ENCODE measurements at places on chromosomes 4 and X.

GRCh38 chr4:68082758-68083157 lies 46.9 kb downstream of the TMPRSS11F start:
- ATAC-seq: no peak

DNA sequence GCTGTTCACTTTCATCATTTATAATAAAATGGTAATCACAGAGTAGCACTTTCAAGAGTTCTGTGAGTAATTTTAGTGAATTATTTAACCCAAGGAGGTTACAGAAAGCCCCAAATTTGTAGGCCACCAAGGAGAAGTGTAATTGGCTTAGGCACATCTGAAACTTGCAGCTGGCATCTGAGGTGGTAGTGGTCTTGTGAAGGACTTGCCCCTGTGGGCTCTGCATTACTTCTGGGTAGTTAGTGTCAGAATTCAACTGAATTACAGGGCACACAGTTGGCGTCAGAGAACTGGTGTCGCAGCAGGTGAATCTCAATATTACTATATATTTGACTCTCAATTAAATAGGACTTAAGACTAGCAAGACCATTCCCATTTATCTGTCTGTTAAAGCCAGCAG lies 36.9 kb downstream of the GPR174 start:
- peak; percentile 47 for ATAC-seq

DNA sequence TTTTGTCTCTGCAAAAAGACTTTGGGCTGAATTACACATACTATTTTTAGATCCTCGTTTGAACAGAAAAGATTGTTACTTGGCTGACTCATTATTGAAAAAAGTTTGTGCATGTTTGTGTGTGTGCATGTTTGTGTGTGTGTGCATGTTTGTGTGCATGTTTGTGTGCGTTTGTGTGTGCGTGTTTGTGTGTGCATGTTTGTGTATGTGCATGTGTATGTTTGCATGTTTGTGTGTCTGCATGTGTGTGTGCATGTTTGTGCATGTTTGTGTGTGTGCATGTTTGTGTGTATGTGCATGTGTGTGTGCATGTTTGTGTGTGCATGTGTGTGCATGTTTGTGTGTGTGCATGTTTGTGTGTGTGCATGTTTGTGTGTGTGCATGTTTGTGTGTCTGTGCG lies 201.1 kb upstream of the FAT1 start:
- ATAC-seq: no peak

DNA sequence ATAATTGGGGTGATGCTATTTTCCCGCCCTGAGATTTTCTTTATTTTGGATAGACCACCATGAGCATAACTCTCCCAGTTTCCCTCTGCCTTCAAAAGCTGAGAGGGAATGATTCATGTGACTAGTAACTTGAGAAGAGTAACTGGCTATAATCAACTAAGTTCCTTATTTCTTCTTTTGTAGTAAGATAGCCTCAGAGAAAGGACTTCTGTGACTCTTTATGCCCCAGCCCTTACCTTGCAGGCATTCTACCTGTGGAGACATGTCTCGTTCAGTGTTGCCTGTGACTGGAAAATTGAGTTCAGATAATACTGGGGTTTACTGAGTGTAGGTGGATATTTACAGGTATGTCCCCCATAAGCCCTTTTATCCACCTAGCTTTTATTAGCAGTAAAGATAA lies 715.4 kb upstream of the HS3ST1 start:
- ATAC-seq: no peak

DNA sequence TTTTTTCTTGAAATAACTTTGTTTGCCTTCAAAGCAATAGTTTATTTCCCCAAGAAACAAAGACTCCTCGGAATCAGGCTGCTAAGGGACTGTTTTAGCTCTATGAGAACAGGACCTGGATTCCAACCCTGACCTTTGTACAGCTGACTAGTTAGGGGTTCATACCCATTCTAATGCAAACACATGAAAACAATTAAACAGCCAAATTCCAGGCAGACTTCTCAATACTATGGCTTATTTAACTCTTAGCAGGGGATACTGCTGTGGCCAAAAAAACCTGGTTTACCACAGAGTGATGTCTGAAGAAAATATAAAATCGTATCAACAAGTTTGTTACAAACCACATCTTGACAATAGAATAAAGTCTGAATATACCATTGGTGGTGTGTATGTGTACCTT lies 129.6 kb upstream of the INTU start:
- no peak for ATAC-seq

- no peak for ATAC-seq
Observed at GRCh38 chrX:128623361-128623760, 571.2 kb upstream of the ACTRT1 start.

DNA sequence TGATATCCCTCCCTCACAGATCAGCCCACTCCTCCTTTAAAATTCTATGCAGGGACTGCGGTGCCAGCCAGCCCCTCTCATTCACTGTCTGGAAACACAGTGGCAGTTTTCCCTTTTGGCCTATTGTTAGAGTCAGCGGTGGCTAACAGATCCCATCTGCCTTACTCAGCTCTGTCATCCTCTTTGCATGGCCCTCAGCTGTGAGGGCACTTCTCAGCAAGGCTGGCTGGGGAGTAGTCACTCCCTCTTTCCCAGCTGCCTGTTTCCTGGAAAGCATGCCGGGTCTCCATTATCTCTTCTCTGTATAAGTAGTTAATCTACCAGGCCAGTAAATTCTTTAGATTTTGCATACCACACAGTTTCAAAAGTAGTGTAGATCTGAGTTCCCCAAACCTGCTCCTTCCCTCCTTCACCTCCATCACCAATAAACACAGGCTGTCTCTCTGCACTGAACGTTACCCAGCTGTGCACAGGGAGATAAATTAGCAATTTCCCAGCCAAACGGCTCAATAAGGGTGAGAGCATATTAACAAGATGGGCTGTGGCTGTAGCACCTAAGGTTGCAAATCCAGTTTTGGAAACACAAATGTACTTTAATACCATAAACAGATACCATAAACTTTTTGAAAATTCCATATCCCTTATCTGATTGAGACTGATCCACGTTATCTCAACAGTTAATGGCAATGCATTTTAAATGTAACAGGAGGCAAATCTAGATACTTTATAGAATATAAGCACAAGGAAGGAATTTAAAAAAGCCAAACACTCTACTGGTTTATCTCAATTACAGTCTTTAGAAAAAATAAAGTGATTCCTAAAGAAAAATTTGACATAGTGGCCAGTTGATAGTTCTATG lies 229.3 kb downstream of the ANKRD50 start:
- ATAC-seq: no peak

DNA sequence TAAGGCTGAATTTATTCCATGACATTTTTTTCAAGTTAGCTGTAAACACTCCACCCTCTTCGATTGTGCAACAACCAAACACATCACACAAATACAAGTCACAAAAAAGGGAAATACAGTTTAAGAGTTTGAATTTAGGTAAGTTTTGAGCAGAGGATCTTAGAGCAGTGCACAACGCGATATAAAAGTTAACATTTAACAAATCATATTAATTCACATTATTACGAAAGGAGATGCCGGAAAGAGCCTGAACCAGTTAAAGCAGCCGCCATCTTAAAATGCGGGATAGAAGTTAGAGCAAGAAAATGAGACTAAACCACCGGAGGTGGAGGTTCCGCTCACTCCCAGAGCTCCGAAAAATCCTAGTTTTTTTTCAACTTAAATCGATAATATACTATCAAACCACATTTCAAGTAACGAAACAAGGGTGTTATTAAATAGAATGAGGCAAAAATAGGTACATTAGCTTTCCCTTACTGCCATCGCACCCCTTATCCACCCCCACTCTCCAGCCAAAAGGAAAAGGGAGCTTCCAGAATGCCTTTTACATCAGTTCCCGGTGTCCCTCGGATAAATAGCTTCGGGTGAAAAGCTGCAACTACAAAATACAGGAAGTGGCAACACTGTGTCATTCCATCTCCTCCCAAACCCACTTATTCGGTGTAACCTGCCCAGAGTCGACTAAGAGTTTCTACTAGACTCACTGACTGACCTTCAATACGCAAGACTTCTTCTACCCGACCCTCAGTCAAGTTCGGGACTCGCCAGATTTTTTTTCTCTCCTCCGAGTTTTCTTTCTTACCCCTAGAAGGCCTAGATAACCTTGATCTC lies 1.9 kb downstream of the UBE2D3 start:
- ATAC-seq: no peak

- ATAC-seq: no peak
Observed at GRCh38 chrX:51917604-51918003, 24.2 kb downstream of the MAGED1 start.

DNA sequence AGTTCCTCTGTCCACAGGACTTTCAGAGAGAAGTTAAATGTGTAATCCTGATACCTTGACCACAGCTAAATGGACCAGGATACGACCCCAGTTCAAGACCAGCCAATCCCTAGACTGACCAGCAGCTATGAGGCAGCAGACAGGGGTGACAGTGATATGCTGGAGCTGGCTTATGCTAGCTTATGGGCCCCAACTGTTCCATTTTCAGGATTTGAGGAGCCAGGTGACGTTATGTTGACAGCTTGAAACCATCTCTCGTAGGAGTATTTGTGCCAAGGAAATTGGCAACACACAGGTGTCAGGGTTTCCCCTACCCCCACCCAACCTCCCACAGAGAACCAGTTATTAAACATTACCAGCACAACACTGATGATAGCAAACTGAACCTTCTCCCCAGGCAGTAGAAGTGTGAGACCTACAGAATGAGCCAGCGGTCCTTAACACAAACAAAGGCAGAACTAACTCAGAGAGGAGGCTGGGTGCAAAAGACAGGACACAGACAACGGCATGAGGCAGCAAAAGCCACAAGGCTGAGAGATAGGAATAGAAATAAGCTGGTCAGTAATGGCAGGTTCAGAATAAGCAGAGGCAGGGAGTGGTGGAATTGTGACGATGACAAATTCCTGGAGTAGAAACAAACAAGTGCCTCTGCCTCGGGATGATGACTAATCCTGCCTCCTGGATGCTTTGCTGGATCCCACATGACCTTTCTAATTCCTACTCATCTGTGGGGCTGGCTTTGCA lies 85.6 kb upstream of the CPEB2 start:
- ATAC-seq: no peak

GRCh38 chrX:10246297-10246696 lies 89.5 kb downstream of the CLCN4 start:
- no peak for ATAC-seq

- ATAC-seq: no peak
Observed at GRCh38 chr4:75723163-75724065, 963 bp upstream of the USO1 start.

GRCh38 chr4:890036-890695 lies 42.0 kb downstream of the GAK start:
- ATAC-seq: no peak

DNA sequence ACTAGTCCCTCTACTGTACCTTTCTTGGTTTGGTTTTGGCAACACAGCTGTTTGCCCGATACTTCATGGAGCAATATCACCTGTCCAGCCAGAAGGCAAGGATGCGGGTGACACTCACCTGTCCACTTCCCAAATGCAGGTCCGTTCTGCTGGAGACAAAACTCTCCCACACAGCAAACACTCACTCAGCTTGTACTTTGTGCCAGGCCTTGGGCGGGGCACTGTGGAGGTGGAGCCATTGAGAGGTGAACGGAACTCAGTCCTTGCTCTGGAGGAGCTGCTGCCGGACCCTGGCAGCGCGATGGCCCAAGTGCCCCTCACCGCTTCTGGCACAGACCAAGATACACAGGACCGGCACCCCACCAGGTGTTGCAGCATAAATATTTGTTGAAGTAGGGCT lies 15.3 kb upstream of the HMGB3 start:
- no peak for ATAC-seq

- ATAC-seq: no peak
Observed at GRCh38 chr4:52370576-52370975, 288.5 kb downstream of the USP46 start.

- no peak for ATAC-seq
Observed at GRCh38 chr4:159150396-159150795, 47.5 kb downstream of the RAPGEF2 start.

- no peak for ATAC-seq
Observed at GRCh38 chr4:69936566-69936965, 5.7 kb downstream of the CSN1S1 start.

- no peak for ATAC-seq
Observed at GRCh38 chrX:16778545-16778944, 7.7 kb upstream of the TXLNG start.

DNA sequence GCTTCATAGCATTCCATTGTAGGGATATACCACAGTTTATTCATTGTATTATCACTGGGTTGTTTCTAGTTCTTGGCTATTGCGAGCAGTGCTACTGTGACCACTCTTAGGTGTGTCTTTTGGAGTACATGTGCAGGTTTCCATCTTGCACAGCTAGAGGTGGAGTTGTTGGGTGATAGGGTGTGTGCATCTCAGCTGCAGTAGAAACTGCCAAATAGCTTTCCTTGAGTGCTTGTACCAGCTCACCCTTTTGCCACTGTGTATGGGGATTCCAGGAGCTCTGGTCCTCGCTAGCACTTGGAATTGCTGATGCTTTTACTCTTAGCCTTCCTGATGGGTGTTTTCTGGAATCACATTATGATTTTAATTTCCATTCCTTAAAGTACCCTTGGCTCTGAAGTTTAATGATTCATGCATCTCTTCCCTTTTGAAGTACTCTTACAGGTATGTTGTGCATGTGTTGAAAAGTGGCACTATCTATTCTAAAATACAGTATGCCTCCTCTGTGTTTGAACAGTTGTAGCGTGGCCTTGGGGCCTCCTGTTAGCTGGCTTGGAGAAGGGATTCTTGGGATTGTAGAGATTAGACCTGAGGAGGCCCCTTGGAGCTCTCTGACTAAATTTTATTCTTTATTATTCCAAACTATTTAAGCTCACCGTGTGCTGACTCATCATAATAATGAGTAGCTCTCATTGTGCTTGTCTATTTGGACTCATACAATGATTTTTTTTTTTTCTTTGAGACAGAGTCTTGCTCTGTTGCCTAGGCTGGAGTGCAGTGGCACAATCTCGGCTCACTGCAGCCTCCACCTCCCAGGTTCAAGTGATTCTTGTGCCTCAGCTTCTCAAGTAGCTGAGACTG lies 38.4 kb downstream of the HTT start:
- no peak for ATAC-seq

DNA sequence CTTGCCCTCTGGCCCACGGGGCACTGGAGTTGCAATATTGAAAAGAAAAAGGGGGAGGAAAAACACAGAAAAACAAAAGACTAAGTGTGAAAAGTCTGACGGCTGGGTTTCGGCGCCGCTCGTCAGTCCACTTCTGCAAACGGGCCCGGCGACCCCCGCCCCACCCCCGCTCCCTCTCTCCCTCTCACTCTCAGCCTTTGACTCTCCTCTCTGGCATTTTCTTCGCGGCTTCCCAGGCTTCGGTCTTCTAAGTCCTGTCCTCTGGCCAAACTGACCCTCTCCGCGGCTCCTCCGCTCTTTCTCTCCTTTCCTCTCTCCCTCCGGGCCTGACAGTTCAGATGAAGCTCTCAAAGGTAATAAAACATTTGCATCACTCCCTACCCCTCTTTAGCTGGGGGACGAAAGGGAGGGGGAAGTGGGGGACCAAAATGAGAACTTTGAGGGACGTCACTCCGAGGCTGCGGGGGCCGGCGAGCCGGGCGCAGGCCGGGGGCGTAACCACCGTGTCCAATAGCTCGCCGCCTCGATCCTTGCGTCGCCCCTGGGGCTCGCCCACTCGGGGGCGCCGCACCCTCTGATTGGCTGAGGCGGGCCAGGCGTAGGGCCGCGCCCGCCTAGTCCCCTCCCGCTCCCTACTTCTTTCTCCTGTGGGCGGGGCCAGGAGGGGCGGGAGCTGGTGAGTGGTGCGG lies at the start of gene NKX6-1:
Gene NKX6-1, minus strand, starts transcription at position 358 of the 689 bp plus-strand sequence. CDS start 1,064 bp downstream, outside the sequence.
- no peak for ATAC-seq
